ENCODE measurements at places on chromosomes 11 and 22.
A peak's percentile ranks its signal among the peaks of the same experiment; 100 is the strongest.

DNA sequence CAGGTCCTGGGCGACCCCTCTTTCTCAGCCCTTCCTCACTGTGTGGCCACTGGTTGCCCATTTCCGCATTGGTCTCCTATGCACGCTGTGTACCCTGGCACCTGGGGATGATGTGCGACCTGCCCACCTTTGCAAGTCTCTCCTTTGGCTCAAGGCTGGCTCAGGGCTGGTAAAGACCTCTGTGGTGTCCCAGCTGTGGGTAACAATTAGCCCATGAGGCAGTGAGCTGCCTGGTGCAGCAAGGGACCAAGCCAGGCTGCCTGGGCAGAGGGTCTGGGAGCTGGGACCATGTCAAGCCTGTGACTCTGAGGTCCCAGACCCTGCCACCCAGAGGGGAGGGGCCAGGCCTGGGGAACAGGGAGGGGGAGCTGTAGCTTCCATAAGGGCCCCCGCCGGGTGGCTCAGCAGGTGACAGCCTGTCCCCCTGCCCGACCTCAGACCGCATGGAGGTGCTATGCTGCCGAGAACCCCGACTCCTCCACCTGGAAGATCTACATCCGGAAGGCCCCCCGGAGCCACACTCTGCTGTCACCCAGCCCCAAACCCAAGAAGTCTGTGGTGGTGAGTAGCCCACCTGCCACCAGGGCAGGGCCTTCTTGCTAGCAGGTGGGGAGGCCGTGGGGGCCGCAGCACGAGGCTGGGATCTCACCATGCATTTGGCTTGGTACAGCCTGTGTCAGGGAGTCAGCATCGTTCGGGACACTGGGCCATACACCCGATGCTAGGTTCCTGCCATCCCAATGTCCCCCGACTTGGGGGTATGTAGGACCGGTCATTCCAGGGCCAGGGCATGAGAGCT, 112.5 kb downstream of the KCNQ1OT1 start:
- DNase-seq = no peak

GRCh38 chr22:31947296-31947695, 3.0 kb downstream of the YWHAH start:
- peak; percentile 33 for DNase-seq

GRCh38 chr11:104803776-104804175, 94.5 kb downstream of the CASP12 start:
- DNase-seq = no peak

- no peak for DNase-seq
These were observed 6.2 kb upstream of the FOXRED2 start for GRCh38 chr22:36512991-36513390.

DNA sequence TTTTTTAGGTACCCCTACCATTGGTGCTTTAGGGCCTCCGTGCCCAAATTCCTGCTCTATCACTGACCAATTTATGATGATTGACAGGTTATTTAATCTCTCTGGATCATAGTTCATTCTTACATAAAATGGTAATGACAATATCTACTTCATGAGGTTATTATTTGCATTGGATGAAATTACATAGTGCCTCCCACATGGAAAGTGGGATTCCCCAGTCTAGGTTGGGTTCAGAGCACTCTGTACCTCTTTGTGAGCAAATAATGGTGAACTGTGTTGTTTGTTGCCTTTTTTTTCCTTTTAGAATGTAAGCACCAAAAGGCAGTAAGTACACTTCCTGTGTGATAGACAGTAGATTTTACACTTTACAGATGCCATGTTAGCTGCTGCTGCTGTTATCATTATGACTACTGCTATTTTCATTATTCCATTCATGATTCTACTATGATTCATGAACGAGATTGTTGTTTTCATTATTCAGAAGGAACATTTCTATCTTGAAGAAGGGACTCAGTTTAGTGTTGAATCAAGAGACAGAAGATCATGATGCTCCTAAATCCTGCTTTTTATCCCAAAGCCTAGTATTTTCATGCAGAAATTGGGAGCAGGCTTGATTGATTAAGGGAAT, 100.8 kb downstream of the ALX4 start:
- peak; percentile 56 for DNase-seq

DNA sequence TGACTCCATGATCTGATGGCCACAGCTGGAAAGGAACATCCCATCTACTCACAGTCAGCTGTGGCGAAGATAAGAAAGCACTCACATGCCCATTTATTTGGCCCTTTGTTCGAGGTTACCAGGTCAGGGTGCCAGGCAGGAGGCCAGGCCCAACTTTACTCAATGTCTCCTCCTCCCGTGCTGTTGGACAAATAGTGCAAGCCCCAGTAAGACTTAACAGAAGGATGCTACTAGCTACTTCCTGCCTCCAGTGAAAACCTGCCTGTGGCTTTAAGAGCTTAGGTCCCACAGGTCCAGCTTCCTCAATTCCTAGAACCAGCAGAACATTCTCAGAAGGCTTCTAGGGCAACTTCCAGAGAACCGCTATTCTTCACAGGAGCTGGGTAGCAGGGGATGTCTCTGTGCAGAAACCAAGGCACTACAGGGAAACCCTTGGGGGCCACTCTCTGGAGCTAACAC, 12.9 kb upstream of the CRY2 start:
- no peak for DNase-seq

- no peak for DNase-seq
These were observed 721.2 kb downstream of the LUZP2 start for GRCh38 chr11:25218036-25218435.

GRCh38 chr11:106503901-106504300, 426.4 kb downstream of the AASDHPPT start:
- no peak for DNase-seq

DNA sequence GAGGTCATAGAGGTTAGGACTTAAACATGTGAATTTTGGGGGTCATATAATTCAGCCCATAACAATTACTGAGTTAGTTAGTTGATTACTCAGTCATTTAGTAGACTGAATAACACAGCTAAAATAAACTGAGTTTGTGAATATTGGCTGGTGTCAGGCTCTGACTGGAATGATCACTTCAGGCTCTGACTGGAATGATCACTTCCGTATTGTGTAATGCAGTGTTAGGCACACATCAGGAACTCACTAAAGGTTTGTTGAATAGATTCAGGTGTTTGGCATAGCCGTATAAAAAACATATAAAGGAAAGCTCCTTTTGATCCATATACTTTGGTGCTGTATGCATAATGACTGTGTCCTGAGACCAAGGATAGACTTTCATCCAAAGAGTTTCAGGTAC, 610.5 kb downstream of the INSC start:
- DNase-seq = no peak

GRCh38 chr22:22375576-22376351, 131.2 kb downstream of the VPREB1 start:
- no peak for DNase-seq

GRCh38 chr11:6682591-6682935, 577 bp downstream of the MRPL17 start:
- no peak for DNase-seq

DNA sequence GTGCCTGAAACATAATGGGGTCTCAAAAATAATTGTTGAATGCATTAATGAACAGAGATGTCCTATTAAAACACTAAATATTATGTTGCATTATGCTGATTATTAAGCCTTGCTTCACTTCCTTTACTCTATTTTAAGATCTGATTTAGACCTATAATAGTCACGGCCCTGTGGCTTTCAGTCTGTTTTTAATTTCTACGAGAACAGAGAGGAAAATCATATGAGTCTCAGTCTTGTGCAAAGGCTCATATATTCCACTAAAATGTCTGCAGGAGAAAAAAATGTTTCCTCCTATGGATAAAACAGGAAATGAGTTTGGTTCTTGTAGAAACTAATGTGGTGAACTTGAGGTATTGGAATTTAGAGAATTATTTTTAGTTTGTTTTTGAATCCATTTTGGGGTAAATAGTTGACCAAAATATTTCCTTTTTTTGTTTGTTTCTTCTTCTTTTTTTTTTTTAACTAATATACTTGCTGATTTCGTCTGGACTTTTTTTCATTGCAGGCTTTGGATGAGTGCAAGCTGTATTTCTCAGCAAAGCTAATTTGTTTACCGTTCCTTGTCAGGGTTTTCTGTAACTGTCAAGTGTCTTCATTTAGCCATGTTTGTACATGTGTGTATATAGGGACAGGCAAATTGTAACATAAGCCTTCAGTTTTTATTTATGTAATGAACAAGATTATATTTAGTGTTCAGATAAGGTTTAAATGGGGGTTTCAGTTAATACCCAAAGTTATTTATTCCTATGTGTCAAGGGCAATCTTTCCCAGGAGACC, 139.1 kb upstream of the DDI1 start:
- peak; percentile 59 for DNase-seq

DNA sequence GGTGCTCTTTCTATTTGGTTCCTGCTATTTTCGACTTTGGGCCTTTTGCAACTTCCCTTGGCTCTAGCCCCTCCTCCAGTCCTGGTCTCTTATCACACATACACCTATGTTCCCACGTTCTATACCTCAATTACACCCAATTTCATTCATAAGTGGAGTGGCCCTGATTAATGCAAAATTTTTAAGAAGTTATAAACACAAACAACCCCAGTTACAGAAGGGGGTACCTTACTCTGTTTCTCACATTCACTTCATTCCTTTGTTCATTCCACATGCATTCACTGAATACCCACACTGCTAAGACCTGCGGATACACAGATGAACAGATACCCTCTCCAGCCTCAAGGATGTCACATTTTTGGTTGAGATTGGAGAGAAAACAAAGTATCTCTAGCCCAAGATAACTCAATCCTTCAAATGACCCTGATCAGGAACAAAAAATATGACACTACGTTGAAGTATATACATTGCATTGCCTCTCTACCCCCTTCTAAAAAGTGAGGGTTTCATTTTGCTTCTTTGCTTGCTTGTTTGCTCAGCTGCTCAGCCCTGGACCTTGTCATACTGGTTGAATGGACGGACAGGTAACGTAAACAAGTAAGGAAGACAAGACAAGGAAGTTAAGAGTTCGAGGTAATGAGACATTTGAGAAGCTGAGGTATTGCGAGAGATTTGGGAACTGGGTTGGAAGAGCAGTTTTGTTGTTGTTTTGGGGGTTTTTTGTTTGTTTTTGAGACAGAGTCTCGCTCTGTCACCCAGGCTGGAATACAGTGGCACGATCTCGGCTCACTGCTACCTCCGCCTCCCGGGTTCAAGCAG, 3.6 kb upstream of the VPS37C start:
- DNase-seq = no peak

- no peak for DNase-seq
These were observed 2.3 kb downstream of the SHANK3 start for GRCh38 chr22:50674606-50675552.

GRCh38 chr11:67194096-67194495, 72.2 kb upstream of the GRK2 start:
- no peak for DNase-seq

DNA sequence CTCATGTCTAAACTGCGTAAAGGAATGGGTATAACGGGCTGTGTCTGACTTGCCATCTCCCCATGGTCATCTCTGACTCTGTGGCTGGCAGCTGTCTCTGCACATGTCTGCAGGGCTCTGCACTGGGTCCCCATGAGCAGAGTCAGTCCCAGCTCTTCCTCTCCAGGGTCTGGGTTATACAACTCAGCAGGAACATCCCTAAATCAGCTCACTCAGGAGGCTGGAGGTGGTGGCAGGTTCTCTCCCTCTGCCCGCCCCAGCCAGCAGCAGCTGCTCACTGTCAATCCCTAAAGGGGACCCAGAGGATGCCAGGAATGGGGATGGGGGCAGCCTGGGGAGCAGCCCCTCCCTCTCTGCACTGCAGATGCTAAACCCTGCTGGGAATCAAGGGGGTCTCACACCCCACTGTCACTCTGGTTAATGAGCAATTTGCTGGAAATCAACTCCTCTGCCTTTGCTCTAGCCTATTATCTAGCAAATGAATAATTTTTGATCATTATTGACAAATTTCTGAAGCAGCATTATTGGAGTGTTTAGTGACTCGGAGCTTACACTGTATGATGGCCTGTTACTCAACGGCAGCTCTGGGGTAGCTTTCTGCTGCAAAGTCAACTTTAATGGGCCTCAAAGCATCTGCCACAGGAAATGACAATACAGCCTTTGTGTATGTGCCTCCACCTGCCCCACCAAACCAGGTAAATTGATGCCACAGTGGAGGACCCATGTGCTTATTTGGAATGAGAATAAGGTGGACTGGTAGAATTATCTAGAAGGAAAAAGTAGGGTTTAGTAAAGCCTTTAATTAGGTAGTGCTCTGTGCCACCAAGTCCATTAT, 55.7 kb upstream of the SHANK2 start:
- DNase-seq = no peak

DNA sequence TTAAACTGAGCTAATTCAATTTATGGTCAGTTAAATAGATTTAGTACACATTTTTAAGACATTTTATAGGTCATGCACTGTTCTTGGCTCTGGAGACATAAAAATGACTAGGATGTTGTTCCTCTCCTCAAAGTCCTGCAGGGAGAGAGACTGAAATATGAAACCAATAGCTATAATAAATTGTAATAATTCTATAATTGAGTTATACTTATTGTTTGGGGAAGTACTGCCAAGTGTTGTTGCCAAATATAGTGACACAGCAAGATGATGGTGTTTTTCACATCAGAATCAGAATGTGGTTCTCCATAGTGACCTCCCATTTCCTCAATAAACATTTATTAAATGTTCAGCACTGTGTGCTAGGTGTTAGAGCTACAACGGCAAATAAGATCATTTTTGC, 470.6 kb downstream of the NTM start:
- no peak for DNase-seq

DNA sequence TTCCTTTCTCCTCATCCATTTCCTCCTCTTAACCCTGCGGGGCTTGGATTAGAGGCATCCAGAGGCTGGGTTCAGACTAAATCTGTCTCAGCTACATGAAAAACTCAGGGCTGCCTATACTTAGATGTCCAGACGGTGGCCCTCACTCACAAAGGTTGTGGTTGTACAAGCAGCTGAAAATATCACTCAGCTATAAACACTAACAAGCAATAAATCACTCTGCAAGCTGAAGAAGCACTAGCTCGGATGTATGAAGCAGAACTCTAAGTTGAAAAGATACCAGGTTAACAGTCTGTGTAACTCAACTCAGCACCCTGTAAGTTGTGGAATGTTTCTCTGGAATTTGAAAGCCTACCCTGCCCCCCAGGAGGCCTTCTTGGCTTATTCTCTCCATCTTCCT, 82.9 kb downstream of the EXT2 start:
- peak; percentile 83 for DNase-seq

DNA sequence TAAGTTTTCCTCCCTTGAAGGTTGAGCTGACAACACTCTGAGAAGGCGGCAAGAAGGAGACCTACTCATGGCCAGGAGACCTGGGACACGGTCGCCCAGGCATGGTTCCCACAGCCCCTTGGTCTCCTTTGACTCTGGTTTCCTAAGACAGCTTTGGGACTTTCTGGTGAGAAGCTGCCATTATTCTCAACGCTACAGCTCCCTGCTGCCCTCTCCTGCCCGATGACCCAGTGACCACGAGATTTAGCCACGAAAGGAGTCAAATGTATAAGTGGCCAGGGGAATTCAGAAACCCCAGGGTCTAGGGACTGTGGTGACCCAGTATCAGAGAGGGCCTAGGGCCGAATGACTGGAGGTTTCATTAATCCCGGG, 699 bp upstream of the SDF2L1 start:
- DNase-seq = peak; percentile 70

GRCh38 chr22:36383110-36383581, 4.6 kb downstream of the MYH9 start:
- peak; percentile 82 for DNase-seq

Data from EH (cell line).